NCI-H226 (cell line): ENCODE measurements at places on chromosomes 2 and 18.

DNA sequence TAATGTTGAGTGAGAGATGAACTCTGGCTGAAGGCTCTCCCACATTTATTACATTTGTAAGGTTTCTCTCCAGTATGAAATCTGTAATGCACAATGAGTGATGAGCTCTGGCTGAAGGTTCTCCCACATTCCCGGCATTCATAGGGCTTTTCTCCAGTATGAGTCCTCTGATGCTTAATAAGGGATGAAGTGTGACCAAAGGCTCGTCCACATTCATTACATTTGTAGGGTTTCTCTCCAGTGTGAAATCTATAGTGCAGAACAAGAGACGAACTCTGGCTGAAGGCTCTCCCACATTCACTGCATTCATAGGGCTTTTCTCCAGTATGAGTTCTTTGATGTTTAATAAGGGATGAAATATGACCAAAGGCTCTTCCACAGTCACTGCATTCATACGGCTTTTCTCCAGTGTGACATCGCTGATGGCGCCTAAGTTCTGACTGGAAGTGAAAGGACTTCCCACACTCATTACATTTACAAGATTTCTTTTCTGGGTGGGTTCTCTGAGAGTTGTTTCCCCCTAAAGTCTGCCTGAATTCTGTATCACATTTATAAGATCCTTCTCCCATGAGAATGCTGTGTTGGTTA, 10.2 kb downstream of the ZNF514 start:
- no peak for DNase-seq

DNA sequence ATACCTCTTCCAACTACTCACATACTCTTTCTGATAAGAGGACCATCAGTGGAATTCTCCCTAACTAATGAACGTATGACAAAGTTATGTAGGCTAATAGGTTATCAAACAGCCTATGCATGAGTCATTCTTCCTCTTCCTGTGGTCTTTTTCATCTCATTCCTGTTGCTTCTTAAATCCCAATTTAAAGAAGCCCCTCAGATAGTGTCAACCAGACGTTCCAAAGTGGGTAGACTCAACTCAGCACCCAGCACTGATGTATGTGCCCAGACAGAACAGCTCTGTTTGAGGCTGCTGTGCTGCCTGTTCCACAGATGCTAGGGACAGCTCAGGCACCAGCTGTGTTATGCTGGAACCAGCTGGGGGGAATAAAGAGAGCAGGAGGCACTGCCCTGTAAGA, 52.6 kb downstream of the CXCR4 start:
- DNase-seq, result peak; percentile 63

GRCh38 chr18:7388741-7389140, 157.9 kb downstream of the LRRC30 start:
- no peak for DNase-seq

GRCh38 chr2:28463211-28463816, 32.5 kb upstream of the PLB1 start:
- DNase-seq, result no peak

DNA sequence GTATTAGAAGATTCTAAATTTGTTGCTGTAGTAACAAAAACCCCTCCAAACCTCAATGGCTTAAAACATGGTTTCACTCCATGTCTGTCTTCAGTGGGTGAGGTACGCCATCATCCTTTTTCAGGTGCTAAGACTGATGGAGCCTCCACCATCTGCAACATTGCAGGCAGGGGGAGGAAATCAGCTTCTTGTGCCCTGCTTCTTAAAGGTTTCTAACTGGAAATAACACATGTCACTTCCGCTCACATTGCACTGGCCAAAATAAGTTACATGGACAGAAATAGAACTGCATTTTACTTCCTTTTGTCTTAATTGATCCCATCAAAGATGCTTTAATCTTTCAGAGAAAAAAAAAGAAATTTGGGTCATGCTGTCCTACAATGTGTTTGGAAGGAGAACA, 94.1 kb downstream of the GALNT3 start:
- DNase-seq, result no peak

DNA sequence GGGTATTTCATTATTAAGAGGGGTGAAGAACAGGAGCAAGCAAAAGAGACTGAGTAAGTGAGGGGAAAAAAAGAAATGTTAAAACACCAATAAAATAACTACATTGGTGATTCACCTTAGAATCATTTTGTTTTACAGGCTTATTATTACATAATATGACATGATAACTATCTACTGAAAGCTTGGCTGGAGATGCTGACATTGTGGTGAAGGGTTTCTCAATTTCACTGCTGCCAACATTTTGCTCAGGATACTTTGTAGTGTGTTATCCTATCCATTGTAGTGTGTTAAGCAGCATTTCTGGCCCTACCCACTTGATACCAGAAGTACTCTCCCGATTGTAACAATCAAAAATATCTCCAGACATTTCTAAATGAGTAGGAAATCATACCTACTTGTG, 1564.6 kb upstream of the NXPH2 start:
- DNase-seq, result peak; percentile 85

GRCh38 chr2:239255218-239255617, 145.6 kb downstream of the HDAC4 start:
- no peak for DNase-seq

DNA sequence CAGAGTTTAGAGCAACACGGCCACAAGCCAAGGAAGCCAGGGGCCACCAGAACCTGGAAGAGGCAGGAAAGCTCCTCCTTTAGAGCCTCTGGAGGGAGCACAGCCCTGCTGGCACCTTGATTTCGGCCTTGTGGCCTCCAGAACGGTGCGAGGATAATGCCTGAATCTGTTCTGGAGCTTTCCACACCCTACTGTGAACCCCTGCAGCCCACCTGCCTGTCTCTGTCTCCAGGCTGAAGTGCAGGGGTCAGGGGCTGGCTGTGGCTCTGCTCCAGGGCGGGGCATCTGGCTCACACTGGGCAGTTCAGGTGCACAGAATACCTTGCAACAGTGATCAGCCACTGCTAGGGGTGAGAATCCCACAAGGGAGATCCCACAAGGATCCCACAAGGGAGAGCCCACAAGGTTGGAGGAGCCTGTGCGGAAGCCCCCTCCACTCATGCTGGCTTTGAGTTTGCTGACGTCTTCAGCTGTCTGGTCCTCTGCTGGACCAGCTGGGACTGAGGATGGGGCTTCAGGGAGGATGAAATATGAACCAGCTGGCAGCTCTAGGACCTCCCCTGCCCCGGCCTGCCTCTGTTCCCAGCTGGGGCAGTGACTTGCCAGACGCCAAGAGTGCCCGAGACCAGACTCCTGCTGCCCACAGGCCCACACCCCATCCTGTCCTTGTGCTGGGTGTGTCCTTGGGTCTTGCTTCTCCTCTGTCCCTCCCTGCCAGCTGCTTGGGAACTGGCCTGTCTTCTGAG, 56.4 kb upstream of the OTOS start:
- DNase-seq, result no peak

DNA sequence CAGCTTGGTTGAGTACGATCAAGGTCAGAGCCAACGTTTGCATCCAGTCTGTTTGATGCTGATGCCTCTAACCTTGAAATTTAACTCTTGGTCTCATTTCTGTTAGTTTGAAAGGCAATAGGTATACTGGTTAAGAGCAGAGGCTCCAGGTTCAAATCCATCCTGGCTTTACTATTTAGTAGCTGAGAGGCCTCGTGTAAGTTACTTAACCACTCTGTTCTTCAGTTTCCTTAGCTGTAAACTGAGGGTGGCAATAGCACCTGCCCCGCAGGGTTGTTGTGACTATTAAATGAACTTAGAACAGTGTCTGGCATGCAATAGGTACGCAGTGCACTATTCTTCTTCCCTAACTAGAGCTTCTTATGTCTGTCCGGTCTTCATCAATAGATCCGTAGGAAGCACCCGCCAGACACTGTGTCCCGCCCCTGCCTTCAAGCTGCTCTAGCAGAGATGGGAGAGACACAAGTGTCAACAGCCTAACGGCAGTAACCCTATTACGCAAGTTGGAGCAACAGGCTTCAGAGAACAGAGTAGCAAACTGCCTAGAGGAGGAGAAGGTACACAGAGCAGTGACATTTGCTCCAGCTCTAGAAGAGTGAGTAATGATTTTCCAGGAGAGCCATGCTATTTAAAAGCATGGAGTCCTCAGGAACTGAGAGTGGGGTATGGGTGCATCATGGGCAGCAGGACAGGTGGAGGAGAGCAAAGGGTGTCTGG, 62.7 kb upstream of the ST3GAL5 start:
- no peak for DNase-seq
